OCI-LY7 (cell line): ENCODE measurements at places on chromosomes 1 and 21.
A peak's percentile ranks its signal among the peaks of the same experiment; 100 is the strongest.

DNA sequence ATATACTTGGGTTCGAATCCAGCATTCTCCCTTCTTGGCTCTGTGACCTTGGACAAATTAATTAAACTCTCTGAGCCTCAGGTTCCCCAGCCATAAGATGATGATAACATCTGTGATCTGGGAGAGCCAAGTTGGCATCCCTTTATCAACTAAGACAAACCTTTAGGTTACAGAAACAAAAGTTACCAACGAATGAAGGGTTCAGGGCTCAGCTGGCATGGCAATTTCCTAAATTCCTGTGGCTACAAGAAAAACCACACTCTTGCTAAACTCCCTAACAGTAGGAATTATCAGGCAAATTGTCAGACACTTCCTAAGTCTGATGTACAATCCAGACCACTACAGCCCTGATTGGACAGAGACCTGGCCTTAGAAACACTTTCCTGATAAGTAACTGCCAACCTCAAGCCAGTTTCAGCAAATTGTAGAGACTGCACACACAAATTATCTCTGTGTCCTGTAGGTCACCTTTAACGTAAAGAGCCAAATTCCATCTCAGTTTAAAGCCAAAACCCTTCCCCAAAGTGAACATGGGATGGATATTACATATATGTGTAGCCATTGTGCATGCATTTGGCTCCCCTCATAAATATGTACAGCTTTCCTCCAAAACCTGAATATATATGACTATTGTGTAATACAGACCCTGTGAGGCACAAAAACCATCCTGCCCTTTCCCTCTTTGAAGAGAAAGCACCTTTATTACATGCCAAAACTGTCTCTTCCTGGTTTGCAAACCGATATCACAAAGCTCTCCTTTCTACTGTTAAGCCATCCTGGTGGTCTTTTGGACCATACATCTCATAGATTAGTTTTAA lies 39.5 kb upstream of the EDARADD start:
- no peak for DNase-seq

GRCh38 chr1:246219508-246220030 lies 287.5 kb downstream of the SMYD3 start:
- no peak for DNase-seq

DNA sequence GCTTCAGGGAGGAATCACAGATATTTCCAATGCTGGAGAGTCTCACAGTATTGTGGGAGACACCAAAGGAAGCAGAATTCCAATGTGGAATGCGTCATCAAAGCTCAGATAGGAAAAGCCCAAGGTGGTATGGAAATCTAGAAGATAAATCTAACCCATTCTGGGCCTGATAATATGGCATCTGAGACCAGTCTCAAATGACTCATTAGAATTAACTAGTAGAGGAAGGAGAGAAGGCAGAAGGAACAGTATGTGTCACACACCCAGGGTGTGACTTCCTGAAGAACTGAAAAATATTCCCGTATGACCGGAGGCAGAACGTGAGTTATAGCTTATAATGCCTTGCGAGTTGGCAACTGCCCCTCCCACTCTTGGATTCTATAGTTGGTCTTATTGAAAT lies 499.2 kb downstream of the PLPP3 start:
- DNase-seq = no peak

DNA sequence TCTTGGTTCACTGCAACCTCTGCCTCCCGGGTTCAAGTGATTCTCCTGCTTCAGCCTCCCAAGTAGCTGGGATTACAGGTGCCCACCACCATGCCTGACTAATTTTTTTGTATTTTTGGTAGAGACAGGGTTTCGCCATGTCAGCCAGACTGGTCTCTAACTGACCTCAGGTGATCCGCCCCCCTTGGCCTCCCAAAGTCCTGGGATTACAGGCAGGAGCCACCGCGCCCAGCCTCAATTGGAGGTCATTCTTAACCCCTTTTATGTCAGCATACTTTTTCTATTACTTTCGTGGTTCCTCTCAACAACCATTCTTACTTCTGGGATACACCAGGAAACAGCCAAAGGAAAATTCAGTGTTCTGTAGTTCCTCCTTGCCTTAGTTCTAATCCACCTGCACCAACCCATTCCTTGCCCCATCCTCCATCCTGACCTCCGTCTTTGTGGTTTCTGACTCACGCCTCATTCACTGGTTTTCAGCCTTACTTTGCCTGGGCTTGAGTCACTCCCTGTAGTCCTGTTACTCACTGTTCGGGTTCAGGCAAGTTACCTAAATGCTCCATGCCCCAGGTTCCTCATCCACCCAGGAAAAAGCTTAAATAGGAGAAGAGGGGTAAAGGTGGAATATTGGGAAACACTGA lies 12.9 kb upstream of the BCL10 start:
- DNase-seq = no peak

DNA sequence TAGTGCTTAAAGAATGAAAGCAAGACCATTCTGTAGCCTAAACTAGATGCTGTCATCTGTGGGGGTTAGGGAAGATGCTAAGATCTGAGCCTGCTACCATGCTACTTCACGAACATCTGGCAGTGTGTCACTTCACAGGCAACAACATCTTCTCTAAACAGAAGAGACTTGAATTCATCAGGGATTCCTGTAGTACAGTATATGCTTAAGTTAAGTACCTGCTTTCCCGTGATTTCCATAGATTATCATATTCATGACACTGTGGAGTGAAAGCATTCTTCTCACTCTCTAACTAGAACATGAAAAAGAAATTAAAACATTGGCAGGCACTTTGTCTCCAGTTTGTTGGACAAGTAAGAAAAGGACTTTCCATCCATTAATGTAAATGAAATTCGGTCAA lies 390.9 kb downstream of the PTBP2 start:
- no peak for DNase-seq

- peak; percentile 52 for DNase-seq
Measured at GRCh38 chr1:155940993-155941844, at the start of gene RXFP4. Gene RXFP4 (plus strand): TSS chr1:155941638. CDS start chr1:155941710, 72 bp downstream.
